Immature natural killer cell (primary cell): ENCODE measurements at places on chromosomes 1 and 21.
A peak's percentile ranks its signal among the peaks of the same experiment; 100 is the strongest.

- DNase-seq = no peak
Observed at GRCh38 chr1:218349348-218350034, 4.4 kb downstream of the TGFB2 start.

- no peak for DNase-seq
Observed at GRCh38 chr1:210715072-210715471, 386.4 kb downstream of the HHAT start.

- no peak for DNase-seq
Observed at GRCh38 chr1:4126731-4127591, 226.9 kb upstream of the C1orf174 start.

DNA sequence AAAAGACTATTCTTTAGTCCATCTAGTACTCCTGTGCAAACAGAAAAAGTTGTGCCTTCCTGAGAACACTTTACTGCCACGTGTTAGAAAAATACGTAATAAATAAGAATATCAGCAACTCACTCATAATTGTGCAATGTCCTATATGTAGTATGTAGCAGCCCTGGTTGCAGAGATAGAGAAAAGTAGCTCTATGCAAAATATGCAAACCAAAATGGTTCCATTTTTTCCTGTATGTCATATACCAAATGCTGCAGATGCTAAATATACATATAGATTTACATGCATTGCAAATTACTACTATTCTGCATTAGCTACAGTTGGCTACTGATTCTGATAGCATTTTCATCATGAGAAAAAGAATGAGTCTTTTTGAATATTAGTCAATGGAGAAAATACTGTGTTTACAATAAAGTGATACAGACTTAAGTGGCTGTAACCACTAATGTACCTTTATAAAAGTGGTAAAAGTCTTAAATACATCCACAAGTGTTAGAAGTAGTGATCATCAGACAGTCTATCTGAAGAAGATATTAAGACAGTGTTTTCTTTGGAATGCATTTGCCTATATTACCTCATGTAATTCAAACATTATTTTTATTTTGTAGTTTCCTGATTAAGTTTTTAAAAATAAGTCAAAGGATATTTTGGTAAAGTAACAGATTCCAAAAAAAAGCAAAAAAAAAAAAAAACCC is 19.8 kb downstream of the NME7 start:
- DNase-seq = no peak

- no peak for DNase-seq
Observed at GRCh38 chr21:27290028-27290427, 323.1 kb upstream of the ADAMTS5 start.

- DNase-seq = no peak
Observed at GRCh38 chr1:151495316-151495715, 15.9 kb upstream of the CGN start.

DNA sequence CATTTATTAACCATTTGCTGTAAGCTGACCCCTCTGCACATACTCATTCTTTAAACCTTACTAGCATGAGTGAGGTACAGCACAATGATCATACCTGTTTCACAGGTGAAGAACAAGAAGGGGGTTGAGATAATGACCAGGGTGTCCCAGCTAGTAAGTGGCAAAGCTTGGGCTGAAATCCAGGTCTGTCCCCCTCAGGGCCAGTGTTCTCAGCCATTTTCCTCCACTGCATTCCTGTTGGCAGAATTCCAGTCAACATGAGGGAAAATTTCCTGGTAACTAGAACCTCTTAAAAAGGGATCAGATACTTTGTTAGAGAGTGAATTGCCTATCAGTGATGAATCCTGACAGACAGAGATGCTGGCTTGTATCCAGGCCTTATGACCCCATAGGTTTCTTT is 48.1 kb downstream of the SPATA46 start:
- no peak for DNase-seq

DNA sequence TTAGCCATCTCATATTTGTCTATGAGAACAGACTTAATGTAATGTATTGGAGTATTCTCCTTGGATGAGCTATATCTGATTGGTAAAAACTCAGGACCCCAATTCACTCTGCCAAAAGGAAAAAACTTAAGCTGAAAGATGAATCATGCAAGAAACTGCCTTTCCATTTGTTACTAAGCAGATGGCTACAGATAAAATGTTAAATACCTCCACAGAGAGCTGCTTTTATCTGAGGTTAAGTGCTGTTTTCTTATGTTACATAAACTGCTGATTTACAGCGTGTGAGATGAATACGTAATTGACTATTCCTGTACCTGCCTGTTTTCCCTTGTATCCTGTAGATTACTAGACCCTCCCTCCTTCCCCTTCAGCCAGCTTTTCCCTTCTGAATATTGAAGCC is 49.3 kb downstream of the CLCA4 start:
- DNase-seq = no peak

DNA sequence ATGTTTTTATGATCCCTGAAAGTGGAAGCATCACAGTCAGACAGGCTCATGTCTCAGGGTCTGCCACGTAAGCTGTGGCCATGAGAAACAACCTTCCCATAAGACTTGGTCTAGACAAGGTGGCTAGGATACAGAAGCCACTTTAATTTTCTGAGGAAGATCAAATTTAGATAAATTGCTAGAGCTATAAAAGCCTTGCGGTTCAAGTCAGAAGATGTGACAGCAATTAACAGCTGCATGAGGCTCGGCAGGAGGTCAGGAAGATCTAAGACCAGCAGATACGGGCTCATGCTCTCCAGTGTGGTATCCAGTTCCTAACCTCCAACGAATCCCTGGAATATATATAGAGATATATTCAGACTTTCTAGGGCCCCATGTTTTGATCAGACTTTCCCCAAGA is 577.1 kb downstream of the PLPP3 start:
- DNase-seq = no peak

GRCh38 chr1:246255773-246256172 is 251.3 kb downstream of the SMYD3 start:
- DNase-seq = no peak

DNA sequence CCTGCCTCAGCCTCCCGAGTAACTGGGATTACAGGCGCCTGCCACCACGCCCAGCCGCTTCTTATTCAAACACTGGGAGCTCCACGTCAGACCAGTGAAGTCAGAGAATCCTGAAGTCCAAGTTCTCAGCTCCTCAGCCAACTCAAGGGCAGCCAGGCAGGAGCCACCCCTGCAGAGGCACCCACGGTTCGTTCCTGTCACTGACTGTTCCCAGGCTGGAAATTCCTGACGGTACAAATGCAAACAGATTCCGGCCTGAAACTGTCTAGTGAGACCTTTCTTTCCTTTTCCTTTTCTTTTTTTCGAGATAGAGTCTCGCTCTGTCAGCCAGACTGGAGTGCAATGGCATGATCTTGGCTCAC is 11.7 kb downstream of the SLC35E2B start:
- DNase-seq = no peak

DNA sequence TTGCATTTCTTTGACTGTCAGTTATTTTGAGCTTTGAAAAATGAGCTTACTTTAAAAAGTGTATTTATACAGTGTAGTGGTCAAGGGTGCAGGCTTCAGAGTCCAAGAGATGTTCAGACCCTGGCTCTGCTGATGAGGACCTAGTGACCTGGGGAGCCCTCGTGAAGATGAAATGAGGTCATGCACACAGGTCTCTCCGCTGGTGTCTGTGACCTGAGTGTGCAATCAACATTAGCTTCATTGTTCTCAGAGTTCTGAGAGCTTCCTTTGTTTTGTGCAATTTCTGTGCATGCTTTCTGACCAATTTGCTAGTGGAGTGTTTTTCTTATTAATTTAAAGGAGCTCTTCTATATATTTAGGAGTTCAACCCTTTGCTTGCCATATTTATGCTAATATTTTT is 71.3 kb downstream of the RIPK4 start:
- no peak for DNase-seq

- DNase-seq = no peak
Observed at GRCh38 chr1:102586022-102586421, 522.3 kb downstream of the COL11A1 start.

GRCh38 chr1:162878000-162878596 is 17.1 kb upstream of the CCDC190 start:
- no peak for DNase-seq

- DNase-seq = peak; percentile 9
Observed at GRCh38 chr1:178310685-178311105, 186.1 kb downstream of the CLEC20A start.

DNA sequence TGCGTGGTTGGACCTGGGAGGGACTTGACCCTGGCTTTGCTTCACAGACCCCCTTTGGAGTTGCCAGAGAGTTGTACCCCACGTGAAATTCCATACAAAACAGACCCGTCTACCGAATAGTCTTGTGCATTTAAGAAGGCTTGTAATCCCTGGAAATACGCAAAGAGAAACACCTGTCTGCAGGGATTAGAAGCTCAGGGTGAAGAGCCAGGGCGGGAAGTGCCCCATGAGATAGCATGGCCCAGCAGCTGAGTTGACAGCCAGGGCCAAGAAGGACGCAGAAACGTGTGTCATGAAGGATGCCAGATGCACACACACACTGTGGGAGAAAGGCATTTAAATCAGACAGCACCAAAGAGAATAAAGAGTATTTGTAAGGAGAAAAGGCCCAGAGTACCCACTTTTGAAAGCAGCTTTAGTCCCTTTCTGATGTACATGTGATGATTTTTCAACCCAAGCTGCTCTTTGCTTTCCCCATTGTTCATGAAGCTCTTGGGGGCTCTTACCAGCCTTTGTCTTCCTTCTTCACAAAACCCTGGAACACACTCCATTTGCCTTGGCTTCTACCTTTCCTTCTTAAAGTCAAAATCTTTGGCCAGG is 46.6 kb downstream of the PCP4 start:
- DNase-seq = no peak

- DNase-seq = no peak
Observed at GRCh38 chr1:53375440-53375839, 47.6 kb upstream of the LRP8 start.

GRCh38 chr1:230864441-230864840 is 3.9 kb downstream of the C1orf198 start:
- DNase-seq = no peak

DNA sequence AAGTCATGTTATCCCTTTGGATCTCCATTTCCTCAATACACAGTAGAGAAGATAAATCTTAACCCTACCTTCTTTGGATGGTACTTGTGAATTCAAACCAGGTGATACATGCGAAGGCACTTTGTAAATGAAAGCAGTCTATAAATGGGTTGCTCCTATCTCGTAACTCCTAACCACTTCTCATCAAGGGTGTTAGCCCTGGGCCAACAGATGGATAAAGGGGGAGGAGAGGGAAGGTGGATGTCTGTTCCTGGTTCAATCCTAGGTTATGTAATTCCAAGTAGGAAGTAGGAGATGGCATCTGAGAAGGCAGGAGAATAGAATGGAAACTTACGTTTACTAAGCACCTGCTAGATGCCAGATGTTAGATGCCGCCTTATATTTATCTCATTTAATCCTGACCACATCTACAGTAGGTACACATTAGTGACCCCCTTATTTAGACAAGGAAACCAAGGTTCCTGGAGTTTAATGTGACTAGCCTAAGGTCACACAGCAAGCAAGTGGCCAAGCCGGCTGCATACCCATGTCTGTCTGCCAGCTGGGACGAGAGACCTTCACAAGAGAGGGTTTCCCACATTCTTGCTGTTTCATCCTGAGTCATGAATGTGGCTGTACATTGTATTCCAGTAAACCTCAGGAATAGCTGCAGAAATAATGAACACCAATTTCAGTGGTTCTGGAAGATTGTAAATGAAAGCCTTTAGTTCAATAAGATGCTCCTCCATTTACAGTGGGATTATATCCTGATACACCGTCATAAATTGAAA is 47.7 kb downstream of the ELAVL4 start:
- no peak for DNase-seq

DNA sequence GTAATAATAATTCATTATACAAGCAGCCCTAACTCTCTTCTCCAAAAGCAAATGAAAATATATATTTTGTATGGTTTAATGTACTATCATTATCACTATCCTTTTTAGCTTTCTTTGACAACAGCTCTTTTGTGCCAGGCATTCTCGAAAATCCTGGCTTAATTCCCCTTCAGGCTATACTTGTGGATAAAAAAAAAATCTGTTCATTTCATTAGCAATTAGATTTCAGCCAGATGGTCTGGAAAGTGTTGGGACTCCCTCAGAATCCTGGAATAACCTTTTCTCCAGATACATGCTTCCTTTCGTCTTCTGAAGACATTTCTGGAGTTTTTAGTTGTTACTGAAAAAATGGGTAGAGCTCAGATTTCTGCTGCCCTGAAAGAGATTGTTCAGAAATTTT is 83.4 kb upstream of the PLPPR4 start:
- DNase-seq = no peak

- DNase-seq = no peak
Observed at GRCh38 chr1:67572594-67573221, 112.3 kb upstream of the GADD45A start.

- no peak for DNase-seq
Observed at GRCh38 chr1:240099748-240100147, 8.1 kb downstream of the FMN2 start.

DNA sequence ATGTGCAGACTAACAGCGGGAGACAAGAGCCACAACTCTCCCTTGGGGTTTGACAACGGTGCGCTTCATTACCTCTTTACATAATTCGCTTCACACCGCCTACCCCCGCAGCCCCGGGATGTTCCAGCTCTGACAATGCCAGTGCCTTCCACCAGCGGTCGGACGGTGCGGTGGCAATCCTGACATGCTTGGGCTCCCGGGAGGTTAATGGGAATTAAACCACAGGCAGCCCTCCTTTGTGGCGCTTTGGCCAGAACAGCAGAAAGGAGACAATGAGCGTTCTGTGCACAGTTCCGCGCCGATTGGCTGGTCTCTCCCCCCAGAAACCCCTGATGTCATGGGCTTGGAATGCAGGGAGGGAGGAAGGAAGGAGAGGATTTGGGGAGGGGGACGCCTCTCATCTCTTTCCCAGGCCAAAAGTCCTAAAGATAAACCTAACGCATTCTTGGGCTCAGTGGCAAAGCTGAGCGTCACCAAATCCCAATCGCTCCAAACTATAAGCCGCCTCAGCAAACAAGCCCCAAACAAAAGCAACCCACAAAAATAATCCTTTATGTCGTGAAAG is 1.3 kb downstream of the CNN3 start:
- no peak for DNase-seq

GRCh38 chr1:27416387-27417111 is 24.1 kb downstream of the GPR3 start:
- peak; percentile 57 for DNase-seq

- DNase-seq = no peak
Observed at GRCh38 chr1:41502912-41503311, 18.4 kb upstream of the EDN2 start.

DNA sequence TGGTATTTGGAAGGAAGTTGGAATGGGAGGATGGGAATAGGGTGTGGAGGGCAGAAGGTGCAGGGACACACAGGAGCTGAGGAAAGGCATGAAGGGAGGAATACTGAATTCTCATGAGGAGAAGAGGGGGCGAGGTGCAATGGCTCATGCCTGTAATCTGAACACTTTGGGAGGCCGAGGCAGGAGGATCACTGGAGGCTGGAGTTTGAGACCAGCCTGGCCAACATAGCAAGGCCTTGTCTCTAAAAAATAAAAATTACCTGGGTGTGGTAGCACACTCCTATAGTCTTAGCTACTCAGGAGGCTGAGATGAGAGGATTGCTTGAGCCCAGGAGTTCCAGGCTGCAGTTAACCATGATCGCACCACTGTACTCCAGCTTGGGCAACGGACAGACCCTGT is 117.3 kb downstream of the DTL start:
- DNase-seq = no peak
